Osteocyte (in vitro differentiated cells): ENCODE measurements at places on chromosomes 12 and 14. TPM values are rescaled to one million over a fixed set of nuclear protein-coding genes. Genes with fewer than 3 reads are reported as not detected.

Gene RAN
- total RNA-seq, result 471 and 474 TPM in 2 replicates

GRCh38 chr12:66176105-66176900 is 6.5 kb upstream of the TMBIM4 start:
- no peak for DNase-seq

DNA sequence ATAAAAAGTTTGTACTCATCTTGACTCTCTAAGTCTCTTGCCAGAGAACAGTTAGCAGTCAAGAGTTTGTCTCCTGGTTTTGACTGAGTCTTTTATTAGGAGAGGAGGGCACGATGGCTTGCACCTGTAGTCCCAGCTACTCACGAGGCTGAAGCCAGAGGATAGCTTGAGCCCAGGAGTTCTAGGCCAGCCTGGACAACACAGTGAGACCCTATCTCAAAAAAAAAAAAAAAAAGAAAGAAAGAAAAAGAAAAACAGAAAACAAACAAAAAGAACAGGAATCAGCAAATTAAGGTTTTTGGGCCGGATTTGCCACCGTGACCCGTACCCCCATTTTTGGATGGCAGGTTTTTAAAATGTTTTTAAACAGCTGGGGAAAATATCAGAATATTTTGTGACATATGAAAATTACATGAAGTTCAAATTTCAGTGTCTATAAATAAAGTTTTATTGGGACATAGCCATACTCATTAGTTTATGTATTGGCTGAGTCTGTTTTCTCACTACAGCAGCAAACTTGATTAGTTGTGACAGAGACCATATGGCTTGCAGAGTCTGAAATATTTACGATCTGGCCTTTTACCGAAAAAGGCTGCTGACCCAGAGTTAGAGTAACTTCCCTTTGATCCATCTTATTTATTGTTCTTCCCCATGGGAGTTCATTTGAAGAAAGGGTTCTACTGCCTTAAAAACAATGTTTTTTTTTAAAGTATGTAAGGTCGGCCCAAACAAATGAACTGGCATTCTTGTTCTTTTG is 31.2 kb downstream of the VEZT start:
- DNase-seq, result no peak

DNA sequence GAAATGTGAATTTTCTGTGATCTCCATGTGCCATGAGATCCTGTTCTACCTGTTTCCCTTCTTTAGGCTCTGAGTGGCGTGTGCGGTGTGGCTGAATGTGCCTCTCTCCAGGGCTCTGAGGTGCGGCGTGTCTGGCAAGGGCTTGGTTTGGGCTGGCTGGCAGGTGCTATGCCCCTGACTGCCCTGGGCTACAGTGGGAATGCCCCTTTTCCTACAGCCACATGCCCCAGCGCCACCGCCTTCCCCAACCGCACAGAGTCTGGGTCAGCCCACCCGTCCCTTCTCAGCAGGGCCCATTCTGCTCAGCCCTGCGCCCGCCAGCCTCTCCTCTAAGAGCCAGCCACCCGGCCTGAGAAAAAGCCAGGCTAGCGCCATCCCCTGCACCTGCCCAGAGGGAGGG is 24.7 kb downstream of the BTBD6 start:
- DNase-seq, result no peak

- no peak for DNase-seq
Observed at GRCh38 chr12:13220838-13221237, 24.3 kb downstream of the EMP1 start.

- DNase-seq, result no peak
Observed at GRCh38 chr12:2862876-2863275, 6.0 kb upstream of the TEX52 start.

DNA sequence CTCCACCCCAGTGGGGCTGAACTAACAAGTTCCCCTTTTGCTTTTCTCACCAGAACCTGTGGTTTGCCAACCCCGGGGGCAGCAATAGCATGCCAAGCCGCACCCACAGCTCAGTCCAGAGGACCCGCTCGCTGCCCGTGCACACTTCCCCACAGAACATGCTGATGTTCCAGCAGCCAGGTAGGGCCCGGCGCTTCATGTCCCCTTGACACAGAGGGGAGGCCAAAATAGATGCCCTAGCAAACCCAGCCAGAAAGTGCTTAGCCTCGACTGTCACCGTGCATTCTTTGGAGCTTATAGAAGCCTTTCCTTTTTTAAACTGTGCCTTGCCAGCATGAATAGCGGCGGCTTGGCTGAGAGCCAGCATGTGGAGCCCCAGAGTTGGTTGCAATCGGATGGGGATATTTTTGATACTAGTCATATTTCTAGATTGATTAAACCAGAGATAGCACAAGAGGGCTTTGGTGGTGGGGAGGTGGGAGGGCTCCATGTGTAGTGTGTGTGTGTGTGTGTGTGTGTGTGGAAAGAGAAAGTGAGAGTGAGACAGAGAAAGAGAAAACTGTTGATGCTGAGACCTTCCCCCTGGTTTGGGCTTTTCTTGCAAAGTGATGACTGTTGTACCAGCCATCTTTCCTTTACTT is 126.1 kb downstream of the GCH1 start:
- no peak for DNase-seq

Gene RAP1B
- 179 and 182 TPM in 2 replicates for total RNA-seq

DNA sequence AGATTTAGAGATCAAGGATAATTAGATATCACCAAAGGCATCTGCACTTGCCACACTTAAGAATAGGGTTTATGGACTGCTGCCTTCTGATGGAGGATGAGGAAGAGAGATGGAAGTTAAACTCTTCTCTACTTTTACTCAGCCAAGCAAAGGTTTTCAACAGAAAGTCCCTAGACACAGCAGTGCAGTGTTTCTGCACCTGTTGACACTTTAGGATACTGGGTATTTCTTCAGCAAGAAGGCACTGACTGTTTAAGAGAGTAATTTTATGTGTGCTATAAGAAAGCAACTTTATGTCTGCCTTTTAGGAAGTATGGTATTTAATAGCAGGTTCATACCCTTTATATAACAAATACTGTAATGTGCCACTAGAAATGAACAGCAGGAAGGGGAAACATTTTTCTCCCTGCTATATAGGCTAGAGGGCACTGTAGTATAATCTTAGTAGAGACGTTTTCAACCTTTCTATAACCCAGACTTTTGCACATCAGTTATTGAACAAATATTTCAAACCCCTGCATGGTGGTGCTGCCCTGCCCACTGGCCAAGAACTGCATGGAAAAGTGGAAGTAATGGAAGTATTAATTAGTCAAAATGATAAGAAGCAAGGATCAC is 225.0 kb upstream of the GRIP1 start:
- DNase-seq, result no peak

Gene PMCH
- not detected in 2 replicates for total RNA-seq

DNA sequence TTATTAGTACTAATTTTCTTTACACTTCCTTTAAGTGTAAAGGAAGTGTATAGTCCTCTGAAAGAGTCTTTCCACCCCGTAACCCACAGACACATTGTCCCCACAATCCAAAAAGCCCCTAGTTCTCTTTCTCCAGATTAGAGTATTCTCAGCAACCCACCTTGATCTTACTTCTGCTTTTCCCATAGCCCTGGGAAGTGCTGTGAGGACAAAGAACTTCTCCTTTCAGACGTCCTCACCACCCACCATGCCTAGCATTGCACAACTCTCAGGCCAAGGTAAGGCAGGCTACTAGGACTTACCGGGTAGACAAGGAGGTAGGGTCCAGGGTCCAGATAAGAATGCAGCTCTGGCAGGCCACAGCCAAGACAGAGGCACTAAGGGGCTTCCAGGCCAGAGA is 7.4 kb downstream of the AAAS start:
- DNase-seq, result no peak

DNA sequence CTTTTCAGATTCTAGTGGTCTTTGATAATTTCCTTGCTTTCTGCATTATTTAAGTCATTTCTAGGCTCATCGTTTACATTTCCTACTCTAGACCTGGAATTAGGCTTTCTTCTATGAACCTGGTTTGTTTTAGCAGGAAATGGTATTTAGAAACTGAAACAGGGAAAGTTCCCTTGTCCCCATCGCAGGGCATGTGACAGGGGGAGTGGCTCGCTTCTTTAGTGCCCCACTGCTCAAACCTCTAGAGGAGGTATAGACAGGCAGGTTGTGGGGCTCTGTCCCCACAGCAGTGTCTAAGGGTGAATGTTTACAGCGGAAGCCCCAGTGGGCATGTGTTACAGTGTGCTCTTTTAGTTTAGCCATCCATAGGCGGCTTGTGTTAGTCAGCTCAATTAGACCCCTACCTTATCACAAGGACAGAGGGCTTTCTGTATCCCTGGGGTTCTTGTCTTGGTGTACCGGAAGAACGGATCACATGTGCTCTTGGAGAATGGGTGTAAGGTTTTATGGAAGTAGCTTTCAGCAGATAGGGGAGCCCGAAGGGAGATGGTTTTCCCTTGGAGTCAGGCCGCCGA is 25.0 kb downstream of the IFT81 start:
- no peak for DNase-seq

GRCh38 chr12:41333974-41334373 is 145.9 kb downstream of the PDZRN4 start:
- no peak for DNase-seq

DNA sequence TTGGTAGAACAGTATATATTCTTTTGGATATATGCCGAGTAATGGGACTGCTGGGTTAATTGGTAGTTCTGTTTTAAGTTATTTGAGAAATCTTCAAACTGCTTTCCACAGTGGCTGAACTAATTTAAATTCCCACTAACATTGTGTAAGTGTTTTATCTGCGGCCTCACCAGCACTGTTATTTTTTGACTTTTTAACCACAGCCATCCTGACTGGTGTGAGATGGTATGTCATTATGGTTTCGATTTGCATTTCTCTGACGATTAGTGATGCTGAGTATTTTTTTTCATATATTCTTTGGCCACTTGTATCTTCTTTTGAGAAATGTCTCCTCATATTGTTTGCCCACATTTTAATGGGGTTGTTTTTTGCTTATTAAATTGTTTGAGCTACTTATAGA is 357.4 kb downstream of the C12orf50 start:
- DNase-seq, result no peak

GRCh38 chr14:61996753-61997152 is 234.5 kb downstream of the SNAPC1 start:
- DNase-seq, result no peak

Gene TBC1D30
- 1.2 and 2.0 TPM in 2 replicates for total RNA-seq

DNA sequence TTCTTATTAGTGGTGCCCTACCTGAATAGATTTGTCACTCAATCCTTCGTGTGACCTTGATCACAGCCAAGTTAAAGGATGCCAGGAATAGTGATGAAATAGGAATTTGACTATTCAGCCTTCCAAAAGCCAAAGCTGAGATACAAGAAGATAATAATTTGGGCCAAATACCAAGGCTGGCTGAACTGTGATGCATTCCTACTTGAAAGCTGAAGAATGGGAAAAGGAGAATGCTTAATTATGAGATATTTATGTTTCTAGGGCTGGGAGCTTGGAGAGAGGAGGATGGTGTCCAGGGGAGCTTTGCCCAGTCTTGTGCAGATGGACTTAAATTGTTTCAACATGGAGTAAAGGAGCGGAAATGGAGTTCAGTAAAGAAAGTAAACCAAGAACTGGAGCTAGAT is 5.2 kb downstream of the RNASE7 start:
- no peak for DNase-seq

DNA sequence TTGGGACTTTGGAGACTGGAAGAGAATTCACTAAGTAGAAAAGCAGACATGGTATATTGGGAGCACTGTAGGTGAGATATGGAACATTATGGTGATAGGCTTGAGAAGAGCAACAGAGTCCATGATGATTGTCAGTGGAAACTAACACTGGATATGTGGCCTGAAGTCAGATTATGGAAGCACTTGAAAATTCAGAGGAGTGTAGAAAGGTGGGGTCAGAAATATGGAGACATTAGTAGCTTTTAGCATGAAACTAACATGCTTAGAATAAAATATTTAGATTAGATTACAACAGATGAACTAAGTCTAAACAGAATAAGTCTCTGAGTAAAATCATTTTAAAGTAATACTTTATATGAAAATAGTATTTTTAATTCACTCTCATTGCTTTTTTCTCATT is 499.1 kb downstream of the TMEM117 start:
- DNase-seq, result no peak

Gene DPPA3
- not detected in 2 replicates for total RNA-seq

DNA sequence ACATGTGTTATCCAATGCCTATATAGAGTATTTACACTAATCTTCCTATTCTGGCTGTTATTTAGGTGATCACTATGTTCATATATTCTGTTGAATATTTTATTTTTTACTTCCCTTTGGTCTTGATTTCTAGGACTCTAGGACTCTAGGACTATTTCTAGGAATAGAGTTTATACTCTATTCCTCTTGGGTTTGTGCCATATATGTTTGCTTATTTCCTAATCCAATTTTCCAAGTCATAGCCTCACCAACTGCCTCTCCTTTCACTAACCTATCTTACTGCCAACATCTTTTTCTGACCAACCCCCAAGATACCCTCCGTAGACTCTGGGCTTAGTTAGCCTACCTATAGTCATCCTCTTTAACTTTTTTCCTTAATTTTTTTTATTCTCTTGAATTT is 28.5 kb downstream of the ARF6 start:
- no peak for DNase-seq

DNA sequence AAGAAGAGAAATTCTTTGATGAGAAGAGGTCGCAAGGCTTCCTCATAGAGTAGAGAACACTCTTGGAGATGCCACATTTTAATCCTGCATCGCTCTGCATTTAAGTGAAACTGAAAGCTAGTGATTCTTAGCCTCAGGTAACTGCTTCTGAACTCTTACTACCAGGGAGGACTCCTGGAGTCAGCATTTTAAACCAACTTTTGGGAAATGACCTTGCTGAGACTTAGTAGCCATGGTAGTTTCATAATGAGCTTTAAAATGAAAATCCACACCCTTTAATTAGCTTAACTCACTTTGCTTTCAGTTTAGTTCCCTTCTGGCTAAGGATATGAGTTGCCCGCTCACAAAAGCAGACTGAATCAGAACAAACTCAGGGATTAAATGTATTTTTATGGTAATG is 80.3 kb downstream of the SYNE2 start:
- no peak for DNase-seq

- DNase-seq, result no peak
Observed at GRCh38 chr14:102479777-102480176, 29.8 kb downstream of the ANKRD9 start.

Gene NTS
- total RNA-seq, result not detected in 2 replicates

DNA sequence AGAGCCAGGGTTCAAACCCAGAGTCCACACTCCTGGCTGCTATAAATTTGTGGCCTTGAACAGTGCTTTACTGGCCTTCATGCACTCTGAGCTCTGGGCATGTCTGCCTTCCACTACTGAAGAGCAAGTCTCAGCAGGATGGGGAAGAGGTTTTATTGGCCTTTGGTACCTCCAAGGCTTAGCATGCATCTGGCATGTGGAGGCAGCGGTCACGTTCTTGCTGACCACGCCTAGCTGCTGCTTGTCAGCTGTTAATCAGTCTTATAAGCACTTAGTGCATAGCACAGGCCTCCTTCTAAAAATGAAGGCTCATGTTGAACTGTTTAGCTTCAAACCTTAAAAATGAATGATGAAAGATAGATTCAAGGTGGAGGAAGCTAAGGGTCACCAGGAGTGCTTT is 177.5 kb downstream of the PELI2 start:
- DNase-seq, result no peak

- DNase-seq, result no peak
Observed at GRCh38 chr12:44930972-44931600, 55.0 kb upstream of the NELL2 start.

DNA sequence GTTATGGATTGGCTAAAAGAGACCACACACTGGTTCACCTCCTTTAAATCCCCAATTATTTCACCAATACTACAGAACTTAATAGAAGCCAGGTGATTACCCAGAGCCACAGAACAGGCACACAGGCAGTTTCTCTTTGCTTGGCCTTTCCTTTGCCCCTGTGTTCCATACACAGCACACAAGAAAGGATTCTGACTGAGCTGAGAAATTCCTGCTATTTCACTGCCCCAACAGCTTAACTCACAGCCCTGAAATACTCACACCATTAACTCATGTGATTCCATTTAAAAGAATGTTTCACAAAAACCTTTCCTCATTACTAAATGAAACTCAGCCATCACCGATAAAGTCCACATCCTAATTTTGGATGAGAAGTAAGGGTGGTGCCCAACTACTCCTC is 133.6 kb downstream of the MED13L start:
- DNase-seq, result no peak
